AG09319 (cell line): ENCODE measurements at places on chromosomes 4 and X.

GRCh38 chr4:100189820-100190642 is at the start of gene DDIT4L:
DDIT4L (minus strand) TSS chr4:100190468; CDS start chr4:100189983, 485 bp downstream.
- no peak for DNase-seq

DNA sequence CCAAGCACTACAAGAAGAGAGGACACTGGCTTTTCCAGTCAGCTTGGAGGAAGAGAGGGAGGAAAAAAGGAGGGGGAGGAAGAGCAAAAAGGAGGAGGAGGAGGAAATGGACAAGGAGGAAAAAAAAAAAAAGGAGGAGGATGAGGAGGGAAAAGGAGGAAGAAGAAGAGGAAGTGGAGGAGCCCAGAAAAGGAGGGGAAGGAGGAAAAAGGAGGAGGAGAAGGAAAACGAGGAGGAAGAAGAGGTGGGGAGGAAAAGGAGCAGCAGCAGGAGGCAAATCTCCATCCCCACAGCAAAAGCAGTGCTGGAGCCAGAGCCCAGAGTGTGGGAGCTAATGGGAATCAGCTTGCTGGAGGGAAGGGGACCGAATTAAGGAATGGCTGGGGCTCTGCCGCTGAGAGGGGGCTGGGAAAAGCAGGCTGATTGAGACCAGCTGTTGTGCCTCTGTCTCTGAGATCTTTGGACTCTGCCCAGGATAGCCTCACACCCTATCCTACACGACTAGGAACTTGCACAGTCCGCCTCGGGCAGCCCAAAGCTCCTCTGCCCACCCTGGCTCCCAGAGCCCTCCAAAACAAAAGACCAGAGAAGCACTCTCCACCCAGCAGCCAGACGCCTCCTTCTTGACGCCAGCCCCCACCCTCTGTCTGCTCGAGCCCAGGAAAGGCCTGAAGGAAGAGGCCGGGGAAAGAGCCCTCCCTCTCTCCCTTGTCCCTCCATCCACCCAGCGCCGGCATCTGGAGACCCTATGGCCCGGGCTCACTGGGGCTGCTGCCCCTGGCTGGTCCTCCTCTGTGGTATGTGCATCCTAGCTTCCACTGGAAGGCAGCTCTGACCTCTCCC is at the start of gene XPNPEP2:
Gene XPNPEP2, plus strand, starts transcription at position 514 of the 843 bp plus-strand sequence. Its CDS starts 235 bp downstream, at position 749.
- no peak for DNase-seq

DNA sequence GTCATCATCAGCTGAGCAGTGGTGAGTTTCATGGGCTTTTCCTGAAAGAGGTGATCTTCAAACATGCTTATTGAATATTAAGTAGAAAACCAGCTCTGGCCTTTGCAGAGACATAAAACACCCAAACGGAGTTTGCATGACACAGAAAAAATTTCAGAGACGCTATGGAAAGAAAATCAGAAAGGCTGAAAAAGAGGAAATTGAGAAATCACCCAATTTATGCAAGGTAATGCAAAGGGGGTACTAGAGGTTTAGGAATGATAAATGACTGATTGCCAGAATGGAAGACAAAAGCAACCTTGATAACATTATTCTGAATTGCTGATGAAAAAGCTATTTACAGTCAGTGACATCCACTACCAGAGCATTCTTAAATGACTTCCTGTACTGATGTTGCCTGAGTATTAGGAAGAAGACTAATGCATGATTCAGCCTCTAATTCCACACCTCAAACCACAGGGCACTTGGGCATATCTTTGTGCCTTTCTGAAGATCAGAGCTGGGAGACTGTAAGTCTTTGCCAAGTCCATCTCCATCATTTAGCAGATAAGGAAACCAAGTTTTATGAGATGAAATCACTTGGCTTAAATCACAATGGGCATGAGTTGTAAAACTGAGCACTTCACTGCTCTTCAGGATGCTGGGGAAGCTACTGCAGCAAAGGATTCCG is 565.7 kb downstream of the PPARGC1A start:
- DNase-seq = no peak

- no peak for DNase-seq
Measured at GRCh38 chr4:180057891-180058671, 2185.1 kb upstream of the TENM3 start.

GRCh38 chrX:73446831-73447230 is at the start of gene CDX4:
CDX4 (plus strand) TSS chrX:73447053; CDS start chrX:73447254, 201 bp downstream.
- DNase-seq = no peak

DNA sequence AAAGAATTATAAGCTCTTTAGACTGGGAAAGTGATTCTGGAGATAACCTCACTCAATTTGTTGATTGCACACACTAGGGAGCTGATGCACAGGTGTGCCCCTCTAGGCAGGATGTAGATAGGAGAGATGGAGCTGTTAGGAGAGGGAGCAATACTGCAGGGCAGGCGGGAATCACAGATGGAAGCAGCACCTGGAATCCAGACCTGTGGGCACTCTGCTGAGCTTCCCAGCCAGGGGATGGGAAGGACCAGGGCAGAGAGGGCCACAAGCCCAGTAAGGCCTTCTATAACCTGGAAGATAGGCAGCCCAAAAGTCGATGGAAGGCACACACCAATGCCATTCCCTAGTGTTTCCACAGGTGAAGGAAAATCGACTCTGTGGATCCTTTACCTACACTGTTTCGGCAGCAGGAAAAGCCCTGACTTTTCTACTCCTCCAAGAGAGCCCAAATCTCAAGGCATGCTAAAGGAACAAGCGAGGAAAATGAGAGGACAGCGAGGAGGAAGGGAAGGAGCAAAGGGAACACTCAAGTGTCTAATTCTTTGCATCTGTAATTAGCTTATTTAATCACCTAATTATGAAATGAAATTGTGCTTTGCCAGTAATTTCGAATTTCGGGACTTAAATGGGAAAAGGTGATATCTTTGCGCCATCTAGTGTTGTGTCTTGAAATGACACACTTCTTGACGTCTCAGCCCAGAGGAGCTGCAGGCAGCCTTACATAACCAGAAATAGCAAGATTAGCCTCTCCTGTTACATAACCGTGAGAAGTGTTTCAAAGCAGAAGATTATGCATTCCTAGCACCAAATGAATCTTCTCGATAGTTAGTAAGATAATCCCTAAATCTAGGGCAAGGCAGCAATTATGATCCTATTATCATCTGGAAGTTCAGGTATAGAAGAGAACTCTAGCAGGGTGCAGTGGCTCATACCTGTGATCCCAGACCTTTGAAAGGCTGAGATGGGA is 31.0 kb upstream of the TLR3 start:
- DNase-seq = peak; percentile 59

DNA sequence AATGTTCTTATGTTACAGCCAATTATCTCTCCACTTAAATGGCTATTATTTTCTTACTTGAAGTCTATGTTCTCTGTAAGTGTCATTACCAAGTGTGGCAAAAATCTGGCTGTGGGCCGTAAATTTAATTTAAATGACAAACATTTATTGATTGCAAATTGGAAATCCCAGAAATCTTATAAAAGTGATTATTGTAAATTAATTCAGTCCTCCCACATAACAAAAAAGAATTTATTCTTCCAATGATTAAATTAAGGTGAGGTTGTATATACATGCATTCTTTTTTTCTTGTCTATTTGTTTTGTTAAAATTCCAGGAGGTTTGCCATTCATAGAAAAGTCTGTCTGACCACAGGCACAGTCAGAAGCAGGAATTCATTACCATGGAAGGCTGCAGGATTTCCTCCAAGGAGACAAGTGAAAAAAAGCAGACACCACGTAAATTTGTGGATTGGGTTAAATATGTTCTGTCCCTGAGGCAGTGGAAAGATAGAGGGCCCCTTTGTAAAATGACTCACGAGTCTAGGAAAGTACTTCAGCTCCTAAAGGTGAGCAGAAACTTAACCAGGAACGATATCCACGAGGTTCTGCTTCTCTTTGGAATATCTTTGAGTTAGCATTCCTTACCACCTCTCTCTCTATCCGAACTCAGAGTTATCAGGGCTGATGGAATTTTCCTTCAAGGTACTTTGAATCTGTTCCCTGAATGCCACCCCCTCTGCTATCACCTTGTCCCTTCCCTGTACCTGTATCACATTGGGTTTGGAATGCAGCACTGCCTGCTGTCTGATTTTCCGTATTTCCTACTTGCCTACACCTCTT is 10.7 kb downstream of the PPARGC1A start:
- DNase-seq = no peak

GRCh38 chr4:81003597-81004111 is 26.9 kb upstream of the BMP3 start:
- DNase-seq = no peak

GRCh38 chr4:89558147-89558546 is 250.5 kb upstream of the GPRIN3 start:
- DNase-seq = no peak

GRCh38 chr4:124189545-124189944 is 523.0 kb downstream of the ANKRD50 start:
- no peak for DNase-seq

DNA sequence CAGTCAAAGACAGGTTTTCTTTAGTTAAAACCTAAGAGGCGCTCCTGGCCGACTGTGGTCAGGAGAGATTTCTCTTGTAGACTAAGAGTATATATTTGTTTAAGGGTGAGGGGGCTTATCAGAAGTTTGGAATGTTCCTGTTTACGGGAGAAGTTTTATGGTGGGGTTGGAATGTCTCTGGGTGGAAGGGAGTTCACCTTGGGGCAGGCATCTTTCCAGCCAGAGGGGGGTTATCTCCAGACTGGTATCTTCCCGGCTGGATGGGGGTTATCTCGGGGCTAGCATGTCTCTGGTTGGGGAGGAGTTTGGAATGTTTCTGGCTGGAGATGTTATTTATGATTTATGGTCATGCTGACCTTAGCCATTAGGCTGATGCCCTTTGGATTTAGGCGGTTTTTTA is 116.0 kb downstream of the COX7B2 start:
- no peak for DNase-seq

GRCh38 chr4:100722133-100722532 is 204.3 kb upstream of the EMCN start:
- no peak for DNase-seq

DNA sequence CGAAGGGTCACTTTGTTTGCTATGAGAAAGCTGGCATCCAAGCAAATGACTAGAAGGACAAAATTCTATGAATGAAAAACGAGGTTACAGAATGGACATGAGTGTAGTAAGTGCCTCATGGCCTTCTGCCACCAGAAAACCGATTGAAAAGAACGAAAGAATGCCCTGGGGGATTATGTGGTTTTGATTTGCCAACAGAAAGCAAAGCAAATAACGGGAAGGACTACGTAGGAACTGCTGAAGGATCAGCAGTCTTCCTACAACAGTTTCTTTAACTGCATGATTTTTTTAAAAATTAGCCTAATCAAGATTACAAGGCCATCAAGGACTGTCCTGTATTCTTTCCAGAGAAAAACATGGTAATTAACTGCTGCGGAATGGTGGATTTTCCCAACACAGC is 50.6 kb downstream of the NRK start:
- no peak for DNase-seq

GRCh38 chr4:40579983-40580382 is 49.7 kb downstream of the RBM47 start:
- DNase-seq = no peak

DNA sequence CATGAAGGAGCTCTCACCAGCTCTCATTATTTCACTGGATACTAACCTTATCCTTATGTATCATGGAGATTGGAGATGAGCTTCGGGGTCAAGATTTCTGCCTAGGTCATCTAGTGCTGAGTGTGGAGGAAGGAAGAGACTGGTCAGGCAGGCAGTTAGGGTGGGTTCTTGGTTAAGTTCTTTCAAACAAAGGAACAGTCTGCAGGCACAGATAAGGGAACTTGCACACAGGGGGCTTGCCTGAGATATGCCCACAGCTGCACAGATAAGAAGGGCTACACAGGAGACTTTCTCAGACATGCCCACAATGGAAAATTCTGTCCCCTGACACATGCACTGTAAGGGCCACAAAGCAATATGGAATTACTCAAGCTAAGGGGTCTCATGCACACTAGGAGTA is 904.1 kb downstream of the NLGN4X start:
- DNase-seq = no peak

DNA sequence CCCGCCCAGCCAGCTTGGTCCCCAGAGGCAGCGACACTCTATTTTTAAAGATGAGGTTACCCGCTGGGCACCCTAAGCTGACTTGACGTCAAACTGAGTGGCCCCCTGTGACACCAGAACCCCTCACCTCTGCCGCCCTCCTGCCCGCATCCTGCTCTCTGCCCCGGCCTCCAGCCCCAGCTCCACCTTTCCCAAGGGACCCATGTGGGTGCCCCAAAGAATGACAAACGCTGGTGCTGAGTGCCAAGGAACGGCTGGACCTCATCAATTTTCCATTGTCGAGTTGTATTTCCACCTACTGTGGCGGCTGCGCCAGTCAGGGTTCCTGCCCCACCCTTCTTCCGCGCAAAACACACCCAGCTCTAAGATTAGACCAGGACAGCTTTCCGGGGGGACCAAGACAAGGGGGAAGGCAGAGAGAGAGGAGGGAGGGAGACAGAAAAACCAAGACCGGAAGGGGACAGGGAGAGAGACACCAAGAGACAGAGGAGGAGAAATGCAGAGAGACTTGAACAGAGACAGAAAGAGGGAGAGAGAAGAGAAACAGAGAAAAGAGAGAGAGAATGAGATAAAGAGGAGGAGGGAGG is 2.0 kb downstream of the PRKX start:
- no peak for DNase-seq

DNA sequence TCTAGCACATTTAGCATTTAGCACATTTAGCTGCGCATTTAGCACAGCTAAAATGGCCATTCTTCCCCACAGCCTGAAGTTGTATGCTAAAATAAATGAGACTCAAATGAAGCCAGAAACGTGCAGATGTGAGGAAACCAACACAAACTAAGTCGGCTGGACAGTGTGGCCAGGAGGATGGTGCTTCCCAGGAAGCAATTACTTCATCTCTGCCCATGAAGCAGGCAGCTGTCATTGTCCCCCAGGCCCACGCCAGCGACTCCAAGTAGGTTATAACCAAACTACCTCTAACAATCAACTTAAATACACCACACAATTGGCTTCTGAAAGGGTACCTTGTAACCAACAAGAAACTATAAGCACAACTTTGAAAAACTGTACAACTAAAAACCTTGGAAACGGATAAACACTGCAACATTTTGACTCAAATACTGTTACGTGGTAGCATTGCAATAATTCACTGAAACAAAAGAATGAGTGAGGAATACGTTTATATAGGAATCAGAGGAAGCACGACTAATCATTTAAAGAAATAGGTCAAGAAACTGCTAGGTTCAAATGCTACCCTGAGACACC is 39.2 kb downstream of the AFAP1 start:
- DNase-seq = no peak

DNA sequence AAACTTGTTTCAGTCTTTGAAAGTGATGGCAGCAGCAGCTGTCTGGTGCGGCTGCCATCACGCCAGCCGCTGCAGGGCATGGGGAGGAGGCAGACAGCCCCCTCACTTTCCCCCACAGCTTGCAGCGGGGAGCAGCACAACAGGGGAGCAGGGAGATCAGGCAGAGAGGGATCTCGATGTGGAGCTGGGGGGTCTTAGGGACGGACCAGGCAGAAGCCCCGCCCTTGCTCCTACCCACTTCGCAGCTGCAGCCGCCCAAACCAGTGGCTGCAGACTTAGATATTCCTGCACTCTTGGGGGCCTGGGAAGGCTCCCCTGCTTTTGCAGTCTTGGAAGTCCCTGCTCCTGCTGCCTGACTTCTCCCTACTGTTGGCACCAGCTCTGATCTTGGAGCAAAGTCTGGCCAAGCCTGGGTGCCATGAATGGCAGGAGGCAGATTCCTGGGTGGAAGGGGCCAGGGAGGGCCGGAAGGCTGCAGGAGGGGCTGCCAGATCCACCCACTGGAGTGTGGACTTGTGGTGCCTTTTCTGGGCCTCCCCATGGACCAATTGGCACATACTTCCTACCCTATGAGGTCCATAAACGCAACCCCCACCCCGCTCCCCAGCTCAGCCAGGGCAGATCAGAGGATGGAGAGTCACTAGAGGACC is 14.0 kb upstream of the MFAP3L start:
- DNase-seq = no peak
